ENCODE measurements at places on chromosomes 11 and 22. TPM values are rescaled to one million over a fixed set of nuclear protein-coding genes. Genes with fewer than 3 reads are reported as not detected.
A peak's percentile ranks its signal among the peaks of the same experiment; 100 is the strongest.

- H3K4me1 ChIP-seq = peaks cover 15% of the 10 kb centered on the region
- no peaks in the 10 kb centered on the region for H3K27me3 ChIP-seq
- H3K27ac ChIP-seq = no peak overlapping the region
- peaks cover 24% of the 10 kb centered on the region for H3K36me3 ChIP-seq
- no peak for DNase-seq
- peak overlapping the region; percentile 100 for H3K4me3 ChIP-seq
These were observed 1.5 kb downstream of the LMF2 start for GRCh38 chr22:50505776-50506610.

DNA sequence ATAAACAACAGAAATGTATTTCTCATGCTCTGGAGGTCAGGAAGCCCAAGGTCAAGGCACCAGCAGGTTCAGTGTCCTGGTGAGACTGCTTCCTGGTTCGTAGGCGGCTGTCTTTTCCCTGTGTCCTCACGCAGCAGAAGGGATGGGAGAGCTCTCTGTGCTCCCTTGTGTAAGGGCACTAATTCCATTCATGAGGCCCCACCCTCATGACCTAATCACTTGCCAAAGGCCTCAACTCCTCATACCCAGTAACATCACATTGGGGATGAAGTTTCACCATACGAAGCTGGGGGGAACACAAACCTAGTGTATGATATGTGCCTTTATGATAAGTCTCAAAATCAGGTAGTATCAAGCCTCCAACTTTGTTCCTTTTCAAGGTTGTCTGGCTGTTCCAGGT lies 38.6 kb upstream of the PANX2 start:
- H3K27me3 ChIP-seq = no peaks in the 10 kb centered on the region
- no peak for DNase-seq
- no peak overlapping the region for H3K4me3 ChIP-seq
- H3K27ac ChIP-seq = no peak overlapping the region

- no peaks in the 10 kb centered on the region for H3K27me3 ChIP-seq
- no peak overlapping the region for H3K4me3 ChIP-seq
- DNase-seq = no peak
These were observed 81.1 kb downstream of the DGCR2 start for GRCh38 chr22:19040888-19041703.

DNA sequence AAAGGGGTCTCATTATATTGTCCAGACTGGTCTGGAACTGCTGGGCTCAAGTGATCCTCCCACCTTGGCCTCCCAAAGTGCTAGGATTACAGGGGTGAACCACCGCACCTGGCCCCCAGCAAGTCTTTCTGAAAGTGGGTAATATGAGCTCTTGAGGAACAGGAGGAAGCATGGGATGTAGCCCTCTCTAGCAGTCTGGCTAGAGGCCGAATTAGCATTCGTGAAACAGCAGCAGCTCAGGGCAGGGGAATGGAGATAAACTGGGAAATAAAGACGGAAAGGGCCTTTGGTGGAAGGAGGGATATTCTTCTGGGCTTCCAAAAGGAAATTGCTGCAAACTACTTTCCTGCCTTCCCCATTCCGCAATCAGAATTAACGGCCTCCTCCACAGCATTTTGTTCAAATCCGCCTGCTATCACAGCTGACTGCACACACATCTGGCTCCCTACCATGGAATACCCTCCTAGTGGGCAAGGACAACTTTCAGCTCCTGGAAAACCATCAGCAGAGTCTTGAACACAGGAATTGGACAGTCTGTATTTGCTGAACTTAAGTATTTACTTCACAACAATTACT lies 44.3 kb downstream of the MICAL3 start:
- peaks cover 6% of the 10 kb centered on the region for H3K4me1 ChIP-seq
- no peak overlapping the region for H3K27ac ChIP-seq
- no peak overlapping the region for H3K4me3 ChIP-seq
- no peak for DNase-seq
- H3K27me3 ChIP-seq = no peaks in the 10 kb centered on the region

GRCh38 chr11:77142091-77142975 lies 14.3 kb downstream of the MYO7A start:
- no peak for DNase-seq
- H3K27me3 ChIP-seq = no peaks in the 10 kb centered on the region
- H3K27ac ChIP-seq = no peak overlapping the region
- H3K4me3 ChIP-seq = no peak overlapping the region

DNA sequence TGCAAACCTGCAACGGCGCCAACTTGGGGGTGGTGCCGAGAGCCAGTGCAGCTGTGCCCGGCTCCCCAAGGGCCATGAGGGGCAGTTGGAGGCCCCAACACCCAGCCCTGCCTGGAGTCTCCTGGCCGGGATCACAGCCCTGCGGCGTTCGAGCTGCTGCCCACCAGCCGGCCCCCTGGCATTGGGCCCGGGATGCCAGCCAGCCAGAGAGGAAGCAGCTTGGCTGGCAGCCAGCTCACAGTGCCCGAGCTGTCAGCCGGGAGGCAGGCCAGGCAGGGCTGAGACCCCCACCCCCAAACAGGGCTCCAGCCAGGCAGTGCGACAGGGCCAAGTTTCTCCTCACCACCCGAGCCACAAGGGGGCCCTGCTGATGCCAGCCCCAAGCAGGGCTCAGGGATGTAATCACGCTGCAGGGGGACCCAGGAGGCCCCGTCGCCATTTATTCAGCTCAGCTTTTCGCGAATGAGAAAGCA lies 26.0 kb upstream of the TCF20 start:
- no peaks in the 10 kb centered on the region for H3K27me3 ChIP-seq
- no peak overlapping the region for H3K27ac ChIP-seq
- H3K36me3 ChIP-seq = no peaks in the 10 kb centered on the region
- no peak overlapping the region for H3K4me3 ChIP-seq
- DNase-seq = no peak
- peaks cover 15% of the 10 kb centered on the region for H3K4me1 ChIP-seq

DNA sequence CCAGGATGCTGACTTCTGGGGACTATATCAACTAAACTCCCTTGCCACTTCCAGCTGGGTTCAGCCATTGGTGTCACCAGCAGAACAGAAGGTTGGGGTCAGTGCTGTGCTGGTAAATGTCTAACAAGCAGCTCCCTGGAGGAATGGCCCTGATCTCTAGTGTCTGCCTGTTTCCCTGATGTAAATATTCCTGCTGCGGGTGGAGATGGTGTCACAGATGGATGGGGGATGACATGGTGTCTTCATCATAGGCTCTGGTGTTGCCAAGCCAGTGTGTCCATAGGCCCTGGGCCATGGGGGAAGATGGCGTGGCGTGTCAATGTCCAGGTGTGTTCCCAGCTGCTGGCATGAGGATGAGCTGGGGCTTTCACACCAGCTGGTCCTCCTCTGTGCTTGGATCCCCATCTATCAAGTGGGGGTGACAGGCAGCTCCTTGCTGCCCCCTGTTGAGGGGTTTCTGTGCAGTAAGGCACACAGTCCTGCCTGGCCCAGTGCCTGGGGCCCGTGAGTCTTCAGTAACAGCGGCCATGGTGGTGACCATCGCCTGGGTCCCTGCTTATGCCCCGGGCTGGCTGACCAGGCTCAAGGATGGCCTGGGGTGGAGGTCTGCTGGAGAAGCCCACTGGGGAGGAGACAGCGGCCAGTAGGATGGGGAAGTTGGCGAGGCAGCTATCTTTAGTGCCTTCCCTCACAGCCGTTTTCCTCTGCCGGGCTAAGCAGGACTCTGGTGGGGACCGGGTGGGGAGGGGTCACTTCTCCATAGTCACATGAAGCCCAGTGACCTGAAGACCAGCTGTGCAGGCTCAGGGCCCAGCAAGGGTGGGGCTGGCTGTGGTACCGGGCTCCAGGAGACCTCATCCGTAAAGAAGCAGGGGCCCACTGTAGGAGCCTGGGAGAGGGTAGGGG lies 12.7 kb downstream of the RPL3 start:
- peaks cover 3% of the 10 kb centered on the region for H3K36me3 ChIP-seq
- DNase-seq = no peak
- no peaks in the 10 kb centered on the region for H3K27me3 ChIP-seq
- no peak overlapping the region for H3K4me3 ChIP-seq
- H3K27ac ChIP-seq = no peak overlapping the region

GRCh38 chr11:128207861-128208321 lies 379.5 kb downstream of the ETS1 start:
- H3K27me3 ChIP-seq = no peaks in the 10 kb centered on the region
- H3K4me3 ChIP-seq = peak overlapping the region; percentile 9
- H3K27ac ChIP-seq = peak overlapping the region; percentile 59
- peaks cover 50% of the 10 kb centered on the region for H3K4me1 ChIP-seq
- H3K36me3 ChIP-seq = no peaks in the 10 kb centered on the region
- no peak for DNase-seq

DNA sequence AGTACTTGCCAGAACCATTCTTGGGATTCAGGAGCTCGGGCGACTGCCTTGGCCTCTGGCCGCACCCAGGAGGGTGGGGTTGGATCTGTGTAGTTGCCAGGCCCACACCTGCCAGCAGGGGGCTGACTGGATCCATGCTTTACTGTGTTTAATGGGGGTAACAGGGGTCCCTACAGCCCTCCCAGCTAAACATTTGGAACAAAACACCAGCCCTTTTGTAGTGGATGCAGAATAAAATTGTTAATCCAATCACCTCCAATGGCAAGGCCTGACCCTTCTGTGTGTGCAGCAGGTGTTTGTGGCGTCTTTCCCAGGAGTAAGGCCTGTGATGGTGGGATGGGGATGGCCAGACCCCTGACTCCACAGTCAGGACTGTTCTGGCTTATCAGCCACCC lies 22.5 kb downstream of the SUN2 start:
- no peak overlapping the region for H3K4me3 ChIP-seq
- no peaks in the 10 kb centered on the region for H3K27me3 ChIP-seq
- H3K27ac ChIP-seq = peak overlapping the region; percentile 82
- peaks cover 37% of the 10 kb centered on the region for H3K4me1 ChIP-seq
- DNase-seq = no peak

The DGKZ gene
- 40.6 TPM for total RNA-seq

The SEC14L2 gene
- 6.4 TPM for total RNA-seq

The OR8G5 gene
- not detected for total RNA-seq

The NRXN2 gene
- total RNA-seq = 41.3 TPM

The GUCY1A2 gene
- 9.4 TPM for total RNA-seq

The HTR3B gene
- total RNA-seq = not detected
